ENCODE measurements at places on chromosomes 16 and 17. TPM values are rescaled to one million over a fixed set of nuclear protein-coding genes. Genes with fewer than 3 reads are reported as not detected.

The CES1 gene
- not detected for total RNA-seq

The SMARCD2 gene
- 44.7 TPM for total RNA-seq

DNA sequence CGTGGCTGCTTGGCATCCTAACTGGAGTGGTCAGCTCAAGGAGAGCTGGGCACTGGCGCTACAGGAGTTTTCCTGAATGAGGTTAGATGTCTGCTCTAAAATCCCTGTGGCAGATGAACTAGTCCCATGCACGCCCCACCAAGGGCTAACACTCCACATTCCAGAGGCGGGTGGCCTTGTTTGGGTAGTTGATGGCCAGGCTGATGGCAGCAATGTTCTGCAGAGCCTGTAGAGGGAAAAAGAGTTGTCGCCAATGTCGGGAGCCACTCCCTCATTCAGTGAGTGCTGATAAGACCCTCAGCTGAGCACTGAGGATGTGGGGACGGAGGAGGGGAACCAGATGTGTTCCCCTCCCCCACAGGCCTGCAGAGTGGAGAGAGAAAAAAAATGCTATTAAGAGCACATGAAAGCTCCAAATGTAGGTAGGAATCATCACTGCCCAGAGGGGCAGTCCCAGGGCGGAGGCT is 42.5 kb upstream of the ATP2A3 start:
- peak; percentile 74 for DNase-seq
- H3K36me3 ChIP-seq, result peaks cover 31% of the 10 kb centered on the region
- peaks cover 7% of the 10 kb centered on the region for H3K4me1 ChIP-seq
- H3K27ac ChIP-seq, result no peak overlapping the region
- H3K4me3 ChIP-seq, result no peak overlapping the region

DNA sequence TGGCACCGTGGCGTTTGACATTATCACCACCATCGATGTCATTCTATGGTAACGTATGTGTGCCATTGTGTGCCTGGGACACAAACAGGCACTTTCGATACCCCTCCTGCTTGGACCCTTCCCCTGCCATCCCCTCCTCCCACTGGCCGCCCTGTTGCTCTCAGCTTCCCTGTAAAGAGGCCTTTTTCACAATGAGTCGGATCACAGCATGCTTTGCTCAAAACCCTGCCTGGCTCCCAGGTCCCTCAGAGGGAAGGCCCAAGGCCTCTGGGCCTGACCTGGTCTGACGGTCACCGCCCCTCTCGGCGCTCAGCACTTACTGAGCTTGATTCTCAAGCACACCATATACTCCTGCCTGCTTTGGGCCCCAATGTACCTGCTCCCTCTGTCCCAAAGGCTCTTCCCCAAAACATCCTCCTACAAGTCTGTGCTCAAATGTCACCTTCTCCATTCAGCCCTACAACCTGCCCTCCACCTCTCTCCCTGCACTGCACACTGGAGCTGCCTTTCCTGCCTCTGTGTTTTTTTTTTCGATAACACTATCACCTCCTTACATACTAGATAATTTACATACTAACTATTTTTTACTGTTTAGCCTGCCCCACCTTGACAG is 303.8 kb downstream of the SOX9 start:
- no peak for DNase-seq
- no peak overlapping the region for H3K27ac ChIP-seq
- no peaks in the 10 kb centered on the region for H3K27me3 ChIP-seq

DNA sequence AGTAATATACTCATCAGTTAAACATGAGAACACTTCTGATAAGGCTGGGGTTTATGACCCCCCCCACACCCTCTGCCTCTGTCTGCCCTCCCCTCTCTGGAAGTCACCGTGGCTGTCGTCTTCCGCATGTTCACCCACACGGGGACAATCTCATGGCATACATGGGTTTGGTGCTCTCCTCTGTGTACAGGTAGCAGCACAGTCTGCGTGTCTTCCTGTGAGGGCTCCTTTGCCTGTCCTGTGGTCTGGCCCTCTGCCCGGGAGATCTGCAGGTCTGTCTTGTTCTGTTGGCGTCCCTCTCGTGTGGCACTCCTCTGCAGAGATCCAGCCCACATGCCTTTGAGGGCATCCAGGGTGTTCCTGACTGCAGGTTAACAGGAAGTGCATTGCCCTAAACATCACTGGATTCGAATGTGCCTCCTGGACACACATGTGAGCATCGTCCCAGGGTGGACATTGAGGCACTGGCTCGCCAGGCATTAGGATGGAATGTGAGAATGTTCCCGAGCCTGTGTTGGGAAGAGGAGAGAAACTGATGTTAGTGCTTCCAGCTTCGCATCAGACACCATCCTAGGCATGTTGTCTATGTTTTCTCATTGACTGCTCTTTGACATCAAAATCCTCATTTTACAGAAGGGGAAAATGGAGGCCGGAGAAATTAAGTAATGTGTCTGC is 54.5 kb downstream of the NKD1 start:
- no peak for DNase-seq
- H3K27ac ChIP-seq, result no peak overlapping the region
- peaks cover 2% of the 10 kb centered on the region for H3K27me3 ChIP-seq

DNA sequence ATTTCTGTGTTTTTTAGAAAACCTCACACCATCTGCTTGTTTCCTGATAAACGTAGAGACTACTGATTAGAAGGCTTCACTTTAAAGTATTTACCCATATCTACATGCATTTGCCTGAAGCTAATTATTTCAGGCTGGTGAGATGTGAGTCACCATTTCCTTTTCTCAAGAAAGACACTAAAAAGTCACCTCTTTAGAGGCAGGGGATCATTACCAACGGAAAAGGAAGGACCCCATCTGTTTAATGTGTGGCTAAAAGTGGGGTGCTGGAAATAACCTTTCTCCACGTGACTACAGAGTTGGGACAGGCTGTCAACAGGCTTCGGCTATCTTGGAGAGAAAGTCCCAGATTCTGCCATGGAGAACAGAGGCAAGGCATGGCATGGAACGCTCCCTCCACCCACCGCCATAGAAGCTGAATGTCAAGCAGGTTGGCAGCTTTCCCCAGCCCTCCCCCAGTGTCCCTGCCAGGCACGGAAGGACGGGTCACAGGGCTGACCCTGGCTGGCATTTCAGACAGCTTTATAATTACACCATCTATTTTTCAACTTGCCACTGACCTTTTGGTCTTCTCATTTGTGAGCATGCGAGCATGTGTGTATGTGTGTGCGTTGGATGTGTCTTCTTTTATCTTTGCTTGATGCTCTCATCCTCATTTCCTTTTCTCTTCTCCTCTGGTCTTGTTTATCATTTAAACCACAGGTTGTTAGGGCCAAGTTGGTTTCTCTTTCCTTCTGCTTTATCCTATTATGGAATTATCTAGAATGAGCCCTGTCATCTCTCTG is 157.0 kb downstream of the CPPED1 start:
- H3K36me3 ChIP-seq, result no peaks in the 10 kb centered on the region
- no peak overlapping the region for H3K27ac ChIP-seq
- no peak overlapping the region for H3K4me3 ChIP-seq
- H3K27me3 ChIP-seq, result peaks cover 18% of the 10 kb centered on the region
- no peak for DNase-seq

- peaks cover 4% of the 10 kb centered on the region for H3K36me3 ChIP-seq
- no peak overlapping the region for H3K4me3 ChIP-seq
- H3K27me3 ChIP-seq, result no peaks in the 10 kb centered on the region
- H3K4me1 ChIP-seq, result peaks cover 76% of the 10 kb centered on the region
- peak overlapping the region; percentile 86 for H3K27ac ChIP-seq
These were observed 21.3 kb downstream of the RAI1 start for GRCh38 chr17:17702449-17703139.

Data from osteocyte (in vitro differentiated cells).